CD4-positive, alpha-beta T cell treated with Interleukin-12 subunit alpha and Interleukin-12 subunit beta, for 1 hour (primary cell): ENCODE measurements at places on chromosomes 13 and 19.
A peak's percentile ranks its signal among the peaks of the same experiment; 100 is the strongest.

GRCh38 chr13:24500977-24501376, 11.6 kb downstream of the PARP4 start:
- no peak for DNase-seq

DNA sequence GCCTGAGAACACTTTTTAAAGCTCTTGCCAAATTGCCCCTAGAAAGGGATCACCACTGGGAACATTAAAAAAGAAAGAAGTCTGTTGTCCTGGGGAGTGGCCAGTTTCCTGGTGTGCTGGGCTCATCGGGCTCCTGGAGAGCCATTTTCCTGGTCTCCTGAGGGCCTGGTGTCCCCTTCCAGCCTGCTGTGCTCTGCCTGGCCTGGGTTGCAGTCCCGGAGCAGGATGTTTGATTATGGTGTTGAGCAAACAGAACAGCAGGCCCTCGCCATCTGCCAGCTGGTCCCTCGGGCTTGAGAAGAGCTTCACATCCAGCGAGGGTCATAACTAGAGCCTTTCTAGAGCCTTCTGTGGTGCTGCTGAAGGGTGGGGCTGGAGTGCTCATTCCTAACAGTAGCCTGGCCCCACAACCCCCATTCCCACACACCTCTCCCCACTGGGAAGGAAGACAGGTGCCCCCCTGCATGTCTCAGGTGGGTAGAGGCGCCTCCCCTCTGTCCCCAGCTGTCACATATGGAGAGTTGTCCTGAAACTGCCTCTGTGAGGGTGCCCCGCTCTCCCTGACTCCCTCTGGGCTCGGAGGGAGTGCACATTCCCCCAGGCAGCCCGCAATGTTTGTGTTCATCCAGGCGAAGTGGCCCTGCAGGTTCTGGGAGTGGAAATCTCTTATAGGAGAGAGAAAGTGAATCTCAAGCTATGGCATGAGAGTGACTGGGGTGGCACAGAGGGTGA, 151.1 kb downstream of the SIPA1L3 start:
- no peak for DNase-seq

- DNase-seq, result no peak
Measured at GRCh38 chr13:109647699-109648098, 138.7 kb downstream of the IRS2 start.

- no peak for DNase-seq
Measured at GRCh38 chr13:45744979-45745378, 42.9 kb downstream of the CBY2 start.

- DNase-seq, result no peak
Measured at GRCh38 chr19:33497778-33498175, 23.8 kb downstream of the PEPD start.

- DNase-seq, result no peak
Measured at GRCh38 chr19:47028195-47028601, 8.6 kb downstream of the NPAS1 start.

GRCh38 chr13:42022796-42023493, 25.5 kb upstream of the DGKH start:
- DNase-seq, result no peak

DNA sequence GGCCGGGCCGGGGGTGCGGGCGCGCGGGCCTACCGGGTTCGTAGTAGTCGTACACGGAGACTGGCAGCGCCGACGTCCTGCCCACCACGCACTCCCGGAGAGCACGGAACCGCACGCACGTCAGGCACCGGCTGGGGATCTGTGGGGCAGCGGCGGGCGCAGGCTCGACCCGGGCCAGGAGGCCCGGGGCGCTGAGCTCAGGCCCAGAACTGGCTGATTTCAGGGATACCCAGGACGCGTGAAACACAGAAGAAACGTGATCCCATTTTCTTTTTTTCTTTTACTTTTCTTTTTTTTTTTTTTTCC, 9.0 kb downstream of the F2RL3 start:
- no peak for DNase-seq

DNA sequence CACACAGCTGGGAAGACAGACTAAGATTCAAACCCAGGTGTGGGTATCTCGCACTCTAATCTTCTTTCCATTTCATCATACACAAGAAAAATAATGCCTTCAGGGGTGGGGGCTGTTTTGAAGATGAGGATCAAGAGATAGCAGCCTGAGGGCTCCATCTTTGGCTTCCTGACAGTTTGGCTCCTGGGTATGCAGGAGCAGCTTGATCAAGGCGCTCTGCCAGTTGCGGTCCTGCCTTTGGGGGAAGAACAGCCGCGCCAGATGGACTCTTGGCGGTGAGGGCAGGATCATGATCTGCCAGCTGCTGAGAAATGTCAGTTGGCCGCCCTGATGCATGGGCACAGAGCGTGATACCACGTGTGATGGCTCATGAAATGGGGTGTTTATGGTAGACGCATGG, 119.1 kb downstream of the IER2 start:
- DNase-seq, result no peak

GRCh38 chr19:47511128-47511517, 3.7 kb downstream of the NAPA start:
- no peak for DNase-seq

GRCh38 chr13:113918580-113918979, 54.7 kb upstream of the GAS6 start:
- DNase-seq, result no peak

DNA sequence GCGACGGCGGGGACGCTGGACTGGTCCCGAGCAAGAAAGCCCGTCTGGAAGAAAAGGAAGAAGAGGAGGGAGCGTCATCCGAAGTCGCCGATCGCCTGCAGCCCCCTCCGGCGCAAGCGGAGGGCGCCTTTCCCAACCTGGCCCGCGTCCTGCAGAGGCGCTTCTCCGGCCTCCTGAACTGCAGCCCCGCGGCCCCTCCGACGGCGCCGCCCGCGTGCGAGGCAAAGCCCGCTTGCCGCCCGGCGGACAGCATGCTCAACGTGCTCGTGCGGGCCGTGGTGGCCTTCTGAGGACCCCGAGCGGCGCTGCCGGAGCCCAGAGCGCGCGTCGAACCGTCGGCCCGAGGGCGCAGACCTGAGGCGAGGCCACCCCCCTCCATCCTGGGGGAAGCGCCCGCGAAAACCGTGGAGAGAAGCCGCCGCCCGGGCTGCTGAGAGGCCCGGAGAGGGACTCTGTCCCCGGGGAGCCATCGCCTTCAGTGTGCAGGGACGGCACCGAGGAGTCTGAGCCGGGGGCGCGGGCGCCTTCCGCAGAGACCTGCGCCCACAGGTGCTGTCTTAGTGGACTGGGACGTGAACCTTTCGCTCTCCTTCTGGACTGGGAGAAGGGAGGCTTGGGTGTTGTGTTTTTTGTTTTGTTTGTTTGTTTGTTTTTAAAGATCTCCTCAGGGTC, 3.5 kb downstream of the IER2 start:
- no peak for DNase-seq

- no peak for DNase-seq
Measured at GRCh38 chr19:31555634-31556215, 206.5 kb upstream of the TSHZ3 start.

DNA sequence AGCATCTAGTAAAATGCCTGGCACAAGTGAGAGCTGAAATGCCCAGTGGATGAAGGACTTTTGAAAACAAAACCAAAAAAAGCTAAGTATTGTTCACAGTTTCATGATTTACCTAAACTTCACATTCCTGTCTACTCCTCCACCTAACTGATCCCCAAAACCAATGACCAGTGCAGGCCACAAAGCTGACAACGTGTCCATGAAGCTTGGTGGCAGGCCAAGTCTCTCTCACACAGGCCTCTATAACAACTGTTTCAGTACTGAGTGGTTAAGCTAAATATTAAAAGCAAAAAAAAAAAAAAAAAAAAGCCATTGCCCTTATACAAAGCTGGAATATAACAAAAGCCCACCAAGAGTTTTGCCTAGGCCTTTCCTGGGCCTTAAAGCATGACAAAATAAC, 36.4 kb downstream of the STK24 start:
- DNase-seq, result no peak

DNA sequence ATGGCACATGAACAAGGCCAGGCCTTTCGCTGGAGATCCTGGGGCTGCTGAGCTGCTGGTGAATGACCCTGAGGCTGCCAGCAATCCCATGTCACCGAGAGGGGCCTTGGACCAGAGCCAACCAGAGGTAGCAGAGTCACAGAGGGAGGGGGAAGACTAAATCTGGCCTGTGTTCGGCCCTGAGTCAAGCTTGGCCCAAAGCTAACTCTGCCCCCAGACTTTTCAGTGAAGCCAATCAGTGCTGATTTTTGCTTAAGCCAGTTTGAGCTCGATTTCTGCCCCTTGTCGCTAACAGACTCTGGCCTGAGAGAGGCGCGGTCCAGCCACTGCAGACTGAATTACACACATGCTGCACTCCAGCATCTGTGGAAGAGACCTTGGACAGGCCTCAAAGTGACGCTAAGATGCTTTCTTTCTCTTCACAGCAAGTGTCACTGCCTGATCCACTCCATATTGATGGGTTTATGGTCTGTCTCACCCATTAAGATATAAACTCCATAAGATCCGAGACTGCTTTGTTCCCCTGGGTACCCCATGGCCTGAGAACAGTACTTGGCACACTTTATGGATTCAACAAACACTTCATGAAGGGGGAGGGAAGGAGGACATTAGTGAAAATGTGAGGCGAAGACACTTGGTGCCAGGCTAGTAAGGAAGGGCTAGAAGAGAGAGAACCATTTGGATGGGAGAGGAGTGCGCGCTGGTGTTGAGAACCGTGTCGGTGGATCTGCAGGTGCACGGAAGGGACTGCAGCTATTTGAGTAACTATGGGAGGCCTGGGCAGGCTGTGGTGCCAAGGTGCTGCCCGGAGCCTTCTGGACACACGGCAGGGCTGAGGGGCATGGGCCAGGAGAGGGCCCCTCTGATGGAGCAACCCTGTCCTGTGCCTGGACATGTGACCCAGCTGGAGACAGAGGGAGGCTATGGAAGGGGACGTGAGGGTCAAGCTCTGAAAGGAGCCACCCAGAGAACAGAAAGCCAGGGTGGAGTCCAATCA, 17.6 kb downstream of the RANBP3 start:
- DNase-seq, result no peak

- no peak for DNase-seq
Measured at GRCh38 chr13:40503966-40504591, 162.4 kb downstream of the FOXO1 start.

DNA sequence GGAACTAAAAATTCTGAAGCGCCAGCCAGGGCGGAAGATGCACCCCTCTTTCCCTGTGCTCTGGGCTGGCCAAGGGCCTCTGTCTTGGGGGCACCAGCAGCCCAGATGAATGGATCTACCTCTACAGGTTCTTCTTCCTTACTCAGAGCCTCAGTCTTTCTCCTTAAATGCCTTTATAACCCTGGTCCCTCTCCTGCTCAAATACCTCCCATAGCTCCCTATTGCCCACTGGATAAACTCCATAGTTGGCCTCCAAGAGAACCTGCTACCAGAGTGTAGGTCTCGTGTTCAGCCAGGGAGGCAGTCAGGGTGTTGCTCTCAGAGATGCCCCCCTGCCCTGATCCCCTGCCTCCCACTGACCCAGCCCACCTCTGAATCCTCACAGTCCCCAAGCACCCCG, 30.5 kb downstream of the OR10H4 start:
- no peak for DNase-seq

- DNase-seq, result no peak
Measured at GRCh38 chr19:8086849-8087248, 34.3 kb downstream of the CCL25 start.

DNA sequence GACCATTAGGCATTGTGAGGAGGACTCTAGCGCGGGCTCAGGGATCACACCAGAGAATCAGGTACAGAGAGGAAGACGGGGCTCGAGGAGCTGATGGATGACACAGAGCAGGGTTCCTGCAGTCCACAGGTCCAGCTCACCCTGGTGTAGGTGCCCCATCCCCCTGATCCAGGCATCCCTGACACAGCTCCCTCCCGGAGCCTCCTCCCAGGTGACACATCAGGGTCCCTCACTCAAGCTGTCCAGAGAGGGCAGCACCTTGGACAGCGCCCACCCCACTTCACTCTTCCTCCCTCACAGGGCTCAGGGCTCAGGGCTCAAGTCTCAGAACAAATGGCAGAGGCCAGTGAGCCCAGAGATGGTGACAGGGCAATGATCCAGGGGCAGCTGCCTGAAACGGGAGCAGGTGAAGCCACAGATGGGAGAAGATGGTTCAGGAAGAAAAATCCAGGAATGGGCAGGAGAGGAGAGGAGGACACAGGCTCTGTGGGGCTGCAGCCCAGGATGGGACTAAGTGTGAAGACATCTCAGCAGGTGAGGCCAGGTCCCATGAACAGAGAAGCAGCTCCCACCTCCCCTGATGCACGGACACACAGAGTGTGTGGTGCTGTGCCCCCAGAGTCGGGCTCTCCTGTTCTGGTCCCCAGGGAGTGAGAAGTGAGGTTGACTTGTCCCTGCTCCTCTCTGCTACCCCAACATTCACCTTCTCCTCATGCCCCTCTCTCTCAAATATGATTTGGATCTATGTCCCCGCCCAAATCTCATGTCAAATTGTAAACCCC, 2.8 kb upstream of the CEACAM5 start:
- peak; percentile 19 for DNase-seq

GRCh38 chr19:50383001-50383851, 921 bp upstream of the POLD1 start:
- DNase-seq, result no peak

GRCh38 chr19:43711751-43712355, 4.0 kb upstream of the IRGC start:
- DNase-seq, result no peak

- no peak for DNase-seq
Measured at GRCh38 chr19:45918721-45919120, 4.1 kb upstream of the NANOS2 start.

DNA sequence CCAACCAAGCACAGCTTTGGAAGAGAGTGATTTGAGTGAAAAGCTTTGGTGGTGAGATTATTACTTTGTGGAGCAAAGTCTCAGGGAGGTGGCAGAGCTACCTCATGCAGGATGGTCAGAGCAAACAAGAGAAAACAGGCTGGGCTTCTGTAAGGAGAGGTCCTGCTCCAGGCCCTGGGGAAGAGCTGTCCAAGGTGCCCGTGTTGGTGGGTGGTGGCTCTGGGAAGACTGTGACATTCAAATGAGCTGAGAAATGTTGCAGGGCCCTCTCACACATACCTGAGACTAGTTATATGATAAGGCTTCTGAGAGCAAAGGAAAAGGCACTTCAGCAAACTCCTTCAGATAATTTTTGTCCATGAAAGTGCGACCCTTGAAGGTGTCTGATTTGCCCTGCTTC, 205.5 kb upstream of the SOX21 start:
- DNase-seq, result no peak

DNA sequence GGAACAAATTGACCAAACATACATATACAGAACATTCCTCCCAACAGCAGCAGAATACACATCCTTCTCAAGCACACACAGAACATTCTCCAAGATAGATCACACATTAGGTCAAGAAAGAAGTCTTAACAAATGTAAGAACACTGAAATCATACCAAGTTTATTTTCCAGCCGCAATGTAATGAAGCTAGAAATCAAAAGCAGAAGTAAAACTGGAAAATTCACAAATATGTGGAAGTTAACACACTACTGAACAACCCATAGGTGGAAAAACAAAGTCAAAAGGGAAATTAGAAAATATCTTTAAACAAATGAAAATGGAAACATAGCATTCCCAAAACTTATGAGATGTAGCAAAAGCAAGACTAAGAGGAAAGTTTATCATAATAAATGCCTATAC, 692.6 kb downstream of the DIAPH3 start:
- no peak for DNase-seq

DNA sequence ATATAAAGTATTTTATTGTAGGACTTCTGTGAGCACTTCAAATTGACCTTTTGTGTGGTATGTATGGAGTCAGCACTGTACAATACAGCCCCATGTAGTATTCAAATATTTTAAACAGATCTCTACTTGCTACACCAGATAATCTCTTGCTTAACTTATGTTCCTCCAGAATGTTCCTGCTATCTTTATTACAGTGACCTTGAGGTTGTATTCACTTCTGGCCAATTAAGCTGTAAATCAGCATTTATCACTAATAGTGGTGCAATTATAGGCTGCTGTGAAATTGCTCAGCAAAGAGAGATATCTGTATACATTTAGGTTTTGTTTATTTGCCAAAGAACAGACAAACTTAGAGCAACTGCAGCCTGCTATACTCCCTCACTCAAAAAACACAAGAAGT, 1218.6 kb downstream of the PCDH17 start:
- no peak for DNase-seq
